ENCODE measurements at places on chromosomes 2 and 18.

- no peak for DNase-seq
Observed at GRCh38 chr2:113826346-113827285, 63.3 kb upstream of the ACTR3 start.

- DNase-seq = no peak
Observed at GRCh38 chr18:12239431-12239830, 14.7 kb upstream of the CIDEA start.

- no peak for DNase-seq
Observed at GRCh38 chr2:145777297-145777696, 1257.4 kb upstream of the ZEB2 start.

- no peak for DNase-seq
Observed at GRCh38 chr2:53257287-53257686, 510.3 kb upstream of the CHAC2 start.

GRCh38 chr2:23244617-23245016 lies 140.4 kb upstream of the KLHL29 start:
- no peak for DNase-seq

- no peak for DNase-seq
Observed at GRCh38 chr18:35969676-35970075, 2.8 kb upstream of the RMP24 start.

DNA sequence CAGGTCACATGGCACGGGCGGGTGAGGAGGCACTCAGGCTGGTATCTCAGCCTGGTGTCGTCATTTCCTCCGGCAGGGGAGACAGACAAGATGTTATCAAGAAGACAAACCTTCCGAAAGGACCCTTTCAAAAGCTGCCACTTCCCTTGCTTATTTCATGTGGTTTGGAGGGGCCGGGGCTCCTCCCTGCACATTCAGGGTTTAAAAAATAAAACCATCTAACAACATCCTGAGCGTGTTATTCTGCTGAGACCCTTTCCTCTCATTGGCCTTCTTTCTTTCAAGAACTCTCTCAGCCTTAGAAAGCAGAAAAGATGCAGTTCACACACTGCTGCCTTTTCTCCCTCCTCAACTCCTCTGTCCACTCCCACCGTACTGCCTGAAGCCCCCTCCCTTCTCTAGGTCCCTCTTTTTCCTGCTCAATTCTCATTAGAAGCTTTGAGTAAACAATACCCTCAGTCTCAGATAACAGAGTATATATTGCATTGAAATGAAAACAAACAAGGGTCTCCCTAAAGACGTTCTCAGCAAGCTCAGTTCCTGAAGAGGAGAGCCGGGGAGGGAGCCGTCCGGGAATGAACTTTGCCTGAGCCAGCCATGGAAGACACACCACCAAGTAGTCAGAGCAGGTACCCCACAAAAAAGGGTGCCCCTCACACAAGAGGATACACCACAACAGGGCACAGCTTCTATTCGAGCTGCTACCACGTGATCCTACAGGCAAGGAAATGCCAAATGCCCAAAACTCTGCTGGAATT lies 9.7 kb downstream of the SMAD7 start:
- DNase-seq = peak; percentile 90

DNA sequence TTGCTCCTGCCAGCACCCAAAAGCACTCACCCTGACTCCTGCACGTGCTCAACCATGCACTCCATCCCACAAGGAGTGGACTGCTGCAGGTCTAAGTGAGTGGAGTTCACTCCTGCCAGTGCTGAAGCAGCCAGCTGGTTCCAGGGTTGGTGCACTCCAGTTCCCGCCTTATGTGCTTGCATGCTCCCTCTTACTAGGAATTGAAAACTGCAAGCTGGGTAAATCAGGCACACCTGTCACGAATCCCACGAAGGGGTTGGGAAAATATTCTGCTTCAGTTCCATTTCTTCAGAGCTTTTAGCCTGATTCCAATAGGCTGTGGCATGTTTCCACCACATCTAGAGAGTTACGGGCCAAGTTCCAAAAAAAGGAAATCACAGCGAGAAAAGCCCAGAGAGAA lies 1365.5 kb upstream of the CHAC2 start:
- no peak for DNase-seq

- no peak for DNase-seq
Observed at GRCh38 chr2:166593403-166593802, 99.4 kb upstream of the SCN7A start.

DNA sequence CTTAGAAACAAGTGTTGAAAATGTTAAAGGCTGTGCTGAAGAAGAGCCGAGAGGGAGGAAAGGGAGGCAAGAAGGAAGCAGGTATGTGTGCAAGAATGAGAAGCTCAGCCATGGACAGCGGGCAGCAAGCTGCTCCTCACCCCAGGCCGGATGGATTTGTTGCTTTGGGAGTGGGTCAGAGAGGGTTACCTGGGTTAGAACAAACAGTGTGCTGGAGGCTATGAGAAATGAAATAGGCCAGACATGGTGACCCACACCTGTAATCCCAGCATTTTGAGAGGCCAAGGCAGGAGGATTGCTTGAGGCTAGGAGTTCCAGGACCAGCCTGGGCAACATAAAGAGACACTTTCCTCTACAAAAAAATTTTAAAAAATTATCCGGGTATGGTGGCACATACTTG lies 97.5 kb downstream of the TANC1 start:
- DNase-seq = no peak

DNA sequence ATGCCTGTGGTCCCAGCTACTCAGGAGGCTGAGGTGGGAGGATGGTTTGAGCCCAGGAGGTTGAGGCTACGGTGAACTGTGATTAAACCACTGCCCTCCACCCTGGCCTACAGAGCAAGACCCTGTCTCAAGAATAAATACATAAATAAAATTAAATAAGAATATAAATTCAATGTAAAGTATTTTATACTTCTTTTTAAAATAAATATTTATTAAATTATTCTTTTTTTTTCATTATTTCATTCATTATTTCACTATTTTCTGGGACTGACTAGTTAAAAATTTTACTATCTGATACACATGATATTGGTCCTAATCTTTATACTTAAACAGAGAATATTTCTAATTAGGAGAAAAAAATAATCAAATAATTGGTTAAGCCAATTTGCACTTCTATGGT lies 917.6 kb downstream of the ERBB4 start:
- no peak for DNase-seq

DNA sequence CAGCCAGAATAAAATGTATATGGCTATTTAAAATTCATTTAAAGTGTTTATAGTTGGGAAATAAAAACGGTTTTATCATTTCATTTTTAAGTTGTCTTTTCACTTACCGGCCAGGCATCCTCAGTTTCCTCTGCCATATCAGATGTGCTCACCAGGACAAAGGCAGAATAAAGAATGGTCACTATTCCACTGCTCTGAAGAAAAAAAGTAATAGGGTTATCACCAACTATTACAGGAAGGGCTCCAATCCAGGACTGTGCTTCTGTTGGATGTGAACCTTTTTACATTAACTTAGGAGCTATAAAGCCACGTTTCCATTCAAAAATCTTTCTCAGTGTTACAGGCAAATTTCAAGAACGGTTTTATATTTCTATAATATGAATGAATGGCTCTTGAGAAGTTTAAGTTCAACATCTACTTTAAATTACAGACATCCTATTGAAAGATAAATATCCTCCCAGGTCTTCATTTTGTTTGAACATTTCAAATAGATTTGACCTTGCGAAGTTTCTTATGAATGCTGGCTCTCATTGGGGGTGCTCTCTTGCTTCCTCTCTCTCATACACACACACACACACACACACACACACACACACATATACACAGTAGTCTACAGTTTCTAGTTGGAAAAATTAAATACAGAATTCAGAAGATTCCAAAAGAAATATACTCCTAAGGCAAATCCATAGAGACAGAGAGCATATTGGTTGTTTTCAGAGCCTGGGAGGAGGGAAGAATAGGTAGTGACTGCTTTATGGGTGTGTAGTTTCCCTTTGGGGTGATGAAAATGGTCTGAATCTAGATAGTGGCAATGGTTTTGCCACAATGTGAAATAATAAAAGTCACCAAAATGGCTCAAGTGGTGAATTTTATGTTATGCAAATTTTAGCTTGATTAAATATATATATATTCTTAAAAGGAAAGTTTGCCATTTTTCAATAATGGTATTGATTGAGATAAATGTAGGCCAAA lies 2.9 kb upstream of the SLC40A1 start:
- no peak for DNase-seq

GRCh38 chr2:96264656-96265348 lies 995 bp downstream of the TMEM127 start:
- peak; percentile 36 for DNase-seq

DNA sequence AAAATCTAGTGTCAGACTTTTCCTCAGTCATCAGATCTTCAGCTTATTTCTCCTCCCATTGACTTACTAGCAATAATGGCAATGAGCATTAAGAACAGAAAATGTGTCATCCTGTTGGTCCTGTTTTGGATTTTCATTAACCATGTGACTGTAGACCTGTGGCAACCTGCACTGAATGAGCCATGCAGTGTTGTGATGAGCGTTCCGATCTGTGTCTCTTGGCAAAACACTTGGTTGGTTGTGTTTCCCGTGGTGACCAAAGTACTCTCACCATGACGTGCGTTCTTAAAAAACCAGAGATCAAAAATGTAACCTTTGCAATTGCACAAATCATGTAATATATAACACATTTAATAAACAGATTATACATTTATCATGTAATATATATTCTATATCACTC lies 138.6 kb downstream of the MAP3K20 start:
- no peak for DNase-seq

DNA sequence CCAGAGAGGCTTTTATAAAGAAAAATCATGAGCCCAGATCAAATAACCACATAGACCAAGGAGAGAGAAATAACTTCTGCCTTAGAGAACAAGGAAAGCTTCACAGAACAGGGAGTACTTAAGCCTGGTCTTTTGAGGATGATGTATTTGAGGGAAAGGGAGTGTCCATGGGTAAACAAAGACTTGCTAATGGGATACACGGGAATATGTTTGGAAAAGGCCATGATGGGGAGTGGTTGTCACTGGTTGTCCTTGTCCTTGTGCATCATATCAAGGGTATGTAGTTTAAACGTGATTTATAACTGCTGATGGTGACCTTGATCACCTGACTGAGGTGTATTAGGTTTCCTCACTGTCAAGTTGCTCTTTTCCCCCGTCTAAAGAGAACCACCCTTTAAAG lies 169.9 kb downstream of the FAM210A start:
- no peak for DNase-seq

GRCh38 chr2:4556135-4556896 lies 852.9 kb downstream of the DCDC2C start:
- DNase-seq = no peak

DNA sequence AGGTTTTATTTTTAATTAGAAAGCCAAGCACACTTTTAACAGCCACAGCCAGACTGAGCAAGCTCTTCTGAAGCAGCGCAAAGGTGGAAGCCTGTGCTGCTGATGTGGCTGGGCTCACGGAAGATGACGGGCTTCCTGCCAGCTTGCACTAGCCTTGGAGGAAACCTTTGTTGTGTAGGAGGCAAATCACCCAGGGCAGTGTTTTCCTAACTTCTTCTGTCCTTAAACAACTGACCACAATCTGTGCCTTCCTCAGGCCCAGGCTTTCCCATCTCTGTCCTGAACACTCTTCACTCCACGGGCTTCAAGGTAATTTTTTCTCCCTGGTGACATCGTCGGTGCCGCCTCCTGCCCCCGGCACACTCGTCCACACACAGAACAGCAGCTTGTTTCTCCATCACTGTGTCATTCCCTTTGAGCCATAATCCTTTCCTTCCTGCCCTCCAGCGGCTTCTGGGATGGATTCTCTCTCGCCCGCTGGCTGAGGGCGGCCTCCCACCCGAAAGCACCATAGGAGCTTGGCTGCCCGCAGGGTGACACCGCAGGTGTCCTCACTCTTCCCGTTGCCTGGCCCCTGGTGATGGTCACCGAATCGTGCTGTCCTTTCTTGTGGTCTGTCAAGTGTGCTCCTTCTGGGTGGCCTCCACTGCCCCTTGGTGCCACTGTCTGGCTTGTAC lies 31.1 kb upstream of the INHBB start:
- DNase-seq = peak; percentile 29

DNA sequence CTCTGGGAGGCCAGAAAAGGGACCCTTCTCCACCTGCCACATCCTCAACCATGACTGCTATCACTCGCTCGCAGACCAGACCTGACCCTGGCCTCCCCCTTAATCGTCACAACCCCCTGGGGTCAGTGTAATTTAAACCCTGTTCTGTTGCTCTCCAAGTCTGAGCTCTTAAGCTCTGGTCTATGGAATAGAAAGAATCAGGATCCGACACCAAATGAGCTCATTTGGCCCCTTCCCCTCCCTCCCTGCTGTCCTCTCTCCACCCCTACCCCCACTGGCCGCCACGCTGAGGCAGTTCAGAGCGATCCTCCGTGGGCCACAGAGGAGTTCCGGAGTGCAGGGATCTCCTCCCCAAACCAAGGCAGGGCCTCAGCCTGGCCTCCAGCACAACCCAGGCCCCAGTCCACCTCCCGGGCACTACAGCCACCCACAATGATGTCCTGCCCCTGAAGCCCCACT lies 5.3 kb downstream of the DNMT3A start:
- DNase-seq = no peak

DNA sequence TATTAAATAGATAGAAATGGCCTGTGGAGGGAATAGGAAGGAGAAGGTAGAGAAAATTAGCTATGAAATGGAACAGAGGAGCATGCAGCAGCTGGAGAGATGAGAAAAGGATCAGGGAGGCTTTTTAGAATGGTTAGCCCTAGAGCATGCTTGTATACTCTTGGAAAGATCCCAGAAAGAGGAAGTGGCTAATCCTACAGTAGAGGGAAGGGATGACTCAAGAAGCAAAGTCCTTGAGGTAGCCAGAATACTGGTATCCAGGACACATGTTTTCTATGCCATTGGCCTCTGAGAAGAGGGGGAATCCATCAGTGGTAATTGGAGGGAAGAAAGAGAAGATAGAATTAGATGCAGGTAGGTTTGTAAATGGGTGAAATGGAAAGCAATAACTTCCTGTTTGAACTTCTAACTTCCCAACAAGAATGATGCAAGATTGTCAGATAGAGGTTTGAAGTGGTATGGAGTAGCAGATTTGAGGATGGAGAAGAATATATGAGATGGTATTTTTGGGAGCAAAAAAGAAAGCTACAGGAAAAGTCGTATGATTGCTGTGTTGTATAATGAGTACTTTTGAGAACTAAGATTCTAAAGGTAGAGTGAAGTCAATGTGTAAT lies 17.1 kb upstream of the OSBPL6 start:
- DNase-seq = no peak

DNA sequence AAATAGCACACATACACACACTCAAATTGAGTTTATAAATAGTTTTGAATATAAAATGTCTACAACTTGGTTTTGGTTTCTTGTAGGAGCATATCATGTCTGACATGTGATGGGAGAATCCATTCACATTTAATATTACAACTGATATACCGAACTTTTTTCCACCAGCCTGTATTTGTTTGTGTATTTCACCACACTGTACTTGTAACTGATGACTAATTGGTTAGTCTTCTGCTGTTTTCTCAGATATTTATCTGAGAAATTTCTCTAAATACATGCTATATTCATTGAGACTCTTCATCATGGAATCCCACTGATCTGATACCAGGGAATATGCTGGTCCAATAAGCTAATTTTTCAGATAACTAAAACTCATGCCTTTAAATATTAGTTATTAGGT lies 56.3 kb upstream of the UBXN4 start:
- no peak for DNase-seq

GRCh38 chr2:144183727-144184126 lies 336.2 kb downstream of the ZEB2 start:
- DNase-seq = peak; percentile 62

- no peak for DNase-seq
Observed at GRCh38 chr2:224151161-224151560, 112.1 kb upstream of the SERPINE2 start.

Measured in activated gamma-delta T cell treated with Interleukin-2 at 50 U/mL for 16 hours (primary cell).